ENCODE measurements at places on chromosomes 5 and 9.

DNA sequence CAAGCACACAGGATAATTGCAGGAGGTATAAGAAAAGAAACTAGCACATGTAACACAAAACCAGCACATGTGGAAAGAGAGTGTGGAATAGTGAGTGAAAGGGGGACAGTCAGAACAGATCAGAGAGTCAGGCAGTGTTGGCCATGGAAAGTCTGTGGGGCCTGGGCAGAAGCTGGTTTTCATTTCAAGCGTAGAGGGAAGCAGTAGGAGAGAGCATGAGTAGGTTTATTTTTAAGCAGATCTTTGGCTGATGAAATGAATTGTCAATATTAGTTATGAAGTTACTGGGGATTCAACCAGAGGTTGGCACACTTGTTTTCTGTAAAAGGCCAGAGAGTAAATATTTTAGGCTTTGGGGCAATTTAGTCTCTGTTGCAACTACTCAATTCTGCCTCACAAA, 283.1 kb downstream of the SMARCA2 start:
- no peak for DNase-seq

GRCh38 chr5:135843571-135844337, 9.3 kb downstream of the SLC25A48 start:
- no peak for DNase-seq

DNA sequence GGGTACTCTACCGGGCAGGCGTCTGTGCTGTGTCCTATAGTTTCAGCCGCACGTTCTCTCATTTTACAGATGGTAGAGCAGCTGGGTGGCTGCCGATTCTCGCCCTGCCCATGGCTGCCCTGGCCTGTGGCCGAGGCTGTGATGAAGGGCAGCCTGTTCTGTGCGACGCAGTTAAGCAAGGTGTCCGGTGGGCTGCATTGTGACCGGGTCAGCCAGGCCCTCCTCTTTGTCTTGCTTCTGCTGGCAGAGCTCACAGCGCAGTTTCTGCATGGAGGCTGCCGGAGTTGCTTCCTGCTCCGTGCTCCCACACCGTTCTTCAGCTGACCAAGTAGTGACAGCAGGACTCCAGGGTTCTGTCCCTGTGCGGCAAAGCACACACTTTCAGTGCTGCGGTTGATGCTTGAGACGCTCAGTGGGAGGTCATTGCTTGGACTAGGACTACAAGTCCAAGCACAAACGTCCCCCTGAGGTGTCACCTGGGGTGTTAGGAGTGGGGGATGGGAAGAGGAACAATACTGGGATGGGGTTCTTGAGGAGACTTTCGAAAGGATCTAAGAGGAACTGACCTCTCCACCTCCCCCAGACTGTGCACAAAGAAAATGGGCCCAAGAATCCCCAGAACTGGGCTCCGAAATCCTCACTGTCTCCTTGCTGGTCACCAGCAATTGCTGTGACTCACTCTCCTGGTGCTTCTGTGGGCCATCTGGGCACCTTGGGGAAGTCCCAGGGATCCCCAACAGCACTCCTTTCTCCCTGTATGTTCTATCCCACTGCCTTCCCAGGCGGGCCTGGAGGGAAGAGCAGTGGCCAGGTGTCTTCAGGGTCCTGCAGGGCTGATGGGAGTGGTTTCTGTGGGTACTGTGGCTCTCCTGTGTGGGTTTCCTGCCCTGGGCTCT, 58.2 kb downstream of the GADD45G start:
- DNase-seq, result no peak

GRCh38 chr5:93735378-93735777, 6.0 kb downstream of the POU5F2 start:
- DNase-seq, result no peak

DNA sequence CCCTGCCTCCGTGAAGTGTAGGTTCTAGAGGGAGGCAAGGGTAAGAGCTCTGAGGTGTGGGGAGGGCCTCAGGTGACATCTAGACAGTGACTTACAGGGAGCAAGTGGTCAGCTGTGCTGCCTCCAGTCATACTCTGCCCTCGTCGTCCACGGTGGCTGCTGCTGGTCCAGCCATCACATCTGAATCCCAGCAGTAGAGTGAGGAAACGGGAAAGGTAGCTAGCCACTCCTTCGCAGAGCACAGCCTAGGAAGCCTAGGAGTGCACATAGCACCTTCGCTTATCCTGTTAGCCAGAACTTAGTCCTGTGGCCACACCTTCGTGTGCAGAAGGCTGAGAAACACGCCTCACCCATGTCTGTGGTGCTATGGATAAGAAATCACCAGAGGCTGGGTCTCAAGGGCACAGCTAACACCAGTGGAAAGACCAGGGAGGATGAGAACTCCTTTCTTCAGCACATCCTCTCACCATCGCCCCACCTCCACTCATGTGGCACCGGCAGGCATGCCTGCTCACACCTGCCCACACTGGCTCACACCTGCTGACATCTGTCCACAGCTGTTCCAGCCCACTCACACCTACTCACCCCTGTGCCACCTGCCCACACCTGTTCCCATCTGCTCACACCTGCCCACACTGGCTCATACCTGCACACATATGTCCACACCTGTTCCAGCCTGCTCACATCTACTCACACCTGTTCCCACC, 44.5 kb upstream of the SLC6A19 start:
- no peak for DNase-seq

GRCh38 chr9:94086486-94087345, 2.5 kb downstream of the PTPDC1 start:
- DNase-seq, result no peak

GRCh38 chr9:15944341-15944740, 391.5 kb downstream of the CCDC171 start:
- DNase-seq, result no peak

- no peak for DNase-seq
Observed at GRCh38 chr5:72376381-72376780, 56.2 kb downstream of the PTCD2 start.

GRCh38 chr9:134942788-134943184, 25.1 kb upstream of the FCN1 start:
- no peak for DNase-seq

DNA sequence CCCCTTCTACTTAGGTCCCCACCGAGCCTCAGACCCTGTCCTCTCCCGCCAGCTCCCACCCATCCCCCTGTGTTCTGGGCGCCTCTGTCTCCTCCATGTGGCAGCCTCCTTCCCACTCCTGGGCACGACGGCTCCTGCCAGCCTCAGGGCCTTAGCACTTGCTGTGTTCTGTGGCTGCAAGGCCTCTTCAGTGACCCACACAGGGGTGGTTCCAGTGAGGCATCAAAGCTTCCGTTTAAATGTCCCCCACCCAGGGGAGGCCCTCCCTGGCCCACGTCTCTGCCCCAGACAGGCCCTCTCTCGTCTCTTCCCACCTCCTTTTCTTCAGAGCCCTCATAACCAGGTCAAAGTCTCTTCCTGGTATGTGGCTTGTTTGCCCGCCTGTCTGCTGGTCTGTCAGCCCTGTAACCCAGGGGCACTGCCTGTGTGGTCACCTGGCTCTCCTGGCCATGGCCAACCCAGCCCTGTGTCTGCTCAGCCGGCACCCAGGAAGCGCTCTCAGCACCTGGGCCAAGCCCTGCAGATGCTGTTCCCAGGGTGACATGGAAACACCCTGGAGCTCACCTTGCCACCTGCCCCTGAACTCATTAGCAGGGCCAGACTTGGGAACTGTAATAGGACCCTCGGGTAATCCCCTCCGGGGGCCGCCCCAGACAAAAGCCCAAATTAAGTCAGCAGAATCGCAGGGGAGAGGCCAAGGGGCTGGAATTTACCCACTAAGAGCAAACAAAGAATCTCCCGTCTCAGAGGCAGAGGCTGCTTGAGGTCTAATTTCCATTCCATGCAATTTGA, 33.7 kb downstream of the LHX3 start:
- DNase-seq, result no peak
